ENCODE measurements at places on chromosomes 7 and 10.
A peak's percentile ranks its signal among the peaks of the same experiment; 100 is the strongest.

- DNase-seq: no peak
Measured at GRCh38 chr10:94292434-94293090, 70.2 kb downstream of the NOC3L start.

GRCh38 chr7:133253519-133253875, 619 bp downstream of the EXOC4 start:
- DNase-seq: no peak

DNA sequence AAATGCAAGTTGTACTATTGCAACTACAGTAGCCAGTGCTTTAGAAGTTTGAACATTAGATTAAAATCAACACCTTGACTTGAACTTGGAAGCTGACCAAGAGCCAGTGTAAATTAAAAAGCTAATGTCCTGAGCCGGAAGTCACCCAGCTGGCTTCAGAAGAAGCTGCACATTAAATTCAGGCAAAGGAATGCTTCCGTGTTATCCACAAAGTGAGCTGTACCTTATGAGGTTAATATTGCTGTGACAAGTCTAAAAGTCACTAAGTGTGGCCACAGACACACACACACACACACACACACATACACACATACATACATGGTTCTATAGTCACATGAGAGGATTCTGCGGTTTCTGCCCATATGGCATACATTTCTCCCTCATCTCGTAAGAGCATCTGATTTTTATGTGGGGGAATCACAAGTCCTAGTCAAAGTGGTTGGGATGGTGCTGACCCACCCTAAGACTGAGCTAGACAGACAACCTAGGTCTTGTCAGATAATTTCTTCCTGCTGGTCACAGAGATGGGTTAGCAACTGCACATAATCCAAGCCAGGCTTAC, 612.9 kb downstream of the SORCS1 start:
- no peak for DNase-seq

- peak; percentile 47 for DNase-seq
Measured at GRCh38 chr7:106367018-106367420, 82.2 kb upstream of the NAMPT start.

DNA sequence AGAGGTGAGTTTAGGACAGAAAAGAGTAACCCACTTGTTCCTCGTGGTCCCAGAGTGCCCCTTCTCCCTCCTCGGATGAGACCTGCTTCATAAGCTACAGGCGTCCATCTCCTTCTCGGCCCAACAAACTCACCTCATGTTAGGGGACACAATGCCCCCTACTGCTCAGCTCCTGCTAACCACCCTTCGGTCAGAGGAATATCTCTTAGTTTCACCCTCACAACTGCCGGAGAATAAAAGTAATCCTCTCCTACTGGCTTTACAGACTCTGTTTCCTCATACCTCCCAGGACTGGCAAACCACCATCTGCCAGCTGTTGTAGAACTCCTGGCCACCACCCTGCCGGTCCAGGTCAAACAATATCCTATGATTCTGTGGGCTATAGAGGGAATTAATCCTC, 3.2 kb downstream of the AKR1B15 start:
- DNase-seq: no peak

DNA sequence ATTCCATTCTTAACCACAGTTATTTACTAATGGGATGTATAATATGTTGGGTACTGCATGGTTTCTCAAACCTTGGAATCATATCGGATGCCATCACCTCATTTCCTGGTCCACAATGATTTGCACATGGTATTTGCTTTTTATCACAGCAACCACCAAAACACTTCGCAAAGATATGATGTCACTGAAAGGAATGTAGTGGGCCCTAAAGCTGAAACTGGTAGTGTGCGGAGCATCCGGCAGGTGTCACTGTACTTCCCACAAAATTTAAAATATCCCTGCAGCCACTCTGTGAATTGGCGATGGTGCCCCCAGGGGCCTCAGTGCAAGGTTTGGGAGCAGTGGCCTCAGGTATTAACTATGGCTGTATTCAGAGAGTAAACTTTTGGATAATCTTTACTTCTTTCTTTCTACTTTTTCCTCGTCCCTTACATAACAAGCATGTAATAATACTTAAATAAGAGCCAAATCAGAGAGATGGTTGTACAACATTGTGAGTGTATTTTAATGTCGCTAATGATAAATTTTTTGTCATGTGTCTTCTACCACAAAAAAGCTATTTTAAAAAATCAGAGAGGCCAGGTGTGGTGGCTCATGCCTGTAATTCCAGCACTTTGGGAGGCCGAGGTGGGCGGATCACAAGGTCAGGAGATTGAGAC, 66.2 kb downstream of the FAM241B start:
- DNase-seq: peak; percentile 33

- DNase-seq: no peak
Measured at GRCh38 chr10:16919121-16919982, 102.1 kb upstream of the RSU1 start.

GRCh38 chr7:107742678-107743566, 1.0 kb upstream of the CBLL1 start:
- peak; percentile 43 for DNase-seq

DNA sequence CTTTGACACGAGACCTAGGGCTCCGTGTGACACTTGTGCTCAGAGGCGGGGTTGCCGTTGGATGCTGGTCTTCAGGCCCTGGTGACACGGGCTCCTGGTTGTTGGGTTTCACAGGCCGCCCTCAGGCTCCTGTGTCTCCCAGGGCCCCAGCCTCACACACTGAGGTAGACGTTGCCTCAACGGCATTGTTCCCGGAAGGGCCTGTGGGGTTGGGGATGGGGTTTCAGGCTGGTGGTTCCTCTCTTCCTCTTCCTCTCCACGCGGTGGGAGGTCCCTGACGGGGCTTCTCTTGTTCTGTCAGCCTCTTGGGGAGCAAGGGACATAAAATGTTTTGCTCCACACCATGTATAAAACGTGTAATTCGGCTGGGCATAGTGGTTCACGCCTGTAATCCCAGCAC, 125.1 kb downstream of the TRRAP start:
- DNase-seq: no peak

DNA sequence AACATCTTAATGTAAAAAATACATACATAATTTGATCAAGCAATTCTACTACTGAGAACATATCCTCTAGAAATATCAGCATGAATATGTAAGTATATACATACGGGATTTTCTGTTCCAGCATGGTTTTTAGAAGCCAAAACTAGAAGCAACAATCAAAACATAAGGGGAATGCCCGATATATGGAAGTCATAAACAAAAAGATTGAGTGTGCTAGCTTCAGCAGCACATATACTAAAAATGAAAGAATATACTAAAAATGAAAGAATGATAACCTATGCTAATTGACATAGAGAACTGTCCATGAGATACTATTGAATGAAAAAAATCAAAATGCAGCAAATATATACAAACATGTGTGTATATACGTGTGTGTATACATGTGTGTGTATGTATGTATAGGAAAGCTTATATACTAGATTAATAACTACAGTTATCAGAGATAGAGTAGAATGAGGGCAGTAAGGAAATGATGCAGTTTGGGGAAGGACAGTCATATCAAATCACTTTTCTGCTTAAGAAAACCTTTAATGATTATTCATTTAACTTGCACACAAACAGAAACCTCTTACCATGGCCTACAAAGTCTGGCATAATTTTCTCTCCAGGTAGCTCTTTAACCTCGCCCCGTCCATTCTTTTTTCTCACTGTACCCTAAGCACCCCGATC, 72.9 kb downstream of the NPY start:
- DNase-seq: peak; percentile 9

GRCh38 chr7:47253650-47254080, 328.2 kb downstream of the TNS3 start:
- DNase-seq: peak; percentile 41

DNA sequence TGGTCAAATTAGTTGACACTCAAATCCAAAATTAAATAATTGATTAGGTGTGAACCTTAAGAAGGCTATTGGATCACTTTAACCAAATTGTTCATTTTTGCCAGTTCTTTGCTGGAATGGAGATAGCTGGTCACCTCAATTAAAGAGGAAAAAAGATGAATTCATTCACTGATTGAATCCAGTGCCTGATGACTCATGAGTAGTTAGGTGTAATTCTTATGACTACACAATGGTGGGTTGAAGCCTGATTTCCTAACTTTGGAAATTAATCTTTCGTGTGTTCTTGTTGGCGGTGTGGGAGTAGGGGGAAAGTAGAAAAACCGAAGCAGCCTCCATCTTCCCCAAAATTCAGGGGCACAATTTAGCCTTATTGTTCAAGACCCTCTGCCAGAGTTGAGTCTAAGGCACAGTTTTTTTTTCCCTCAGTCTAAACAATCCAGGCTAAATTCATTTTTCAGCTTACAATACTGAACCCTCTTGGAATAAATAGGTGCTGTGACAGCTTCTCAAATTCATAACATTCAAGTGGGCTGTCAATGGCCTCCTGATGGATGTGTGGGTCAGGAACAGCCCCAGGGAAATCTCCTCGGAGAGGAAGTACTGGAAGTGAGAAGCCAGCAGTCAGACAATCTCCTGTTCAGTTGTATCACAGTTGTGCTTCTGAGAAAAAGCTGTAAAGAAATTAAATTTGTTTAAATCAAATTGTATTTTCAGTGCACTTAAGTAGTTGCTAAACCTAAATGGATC, 356.6 kb downstream of the BBS9 start:
- no peak for DNase-seq

DNA sequence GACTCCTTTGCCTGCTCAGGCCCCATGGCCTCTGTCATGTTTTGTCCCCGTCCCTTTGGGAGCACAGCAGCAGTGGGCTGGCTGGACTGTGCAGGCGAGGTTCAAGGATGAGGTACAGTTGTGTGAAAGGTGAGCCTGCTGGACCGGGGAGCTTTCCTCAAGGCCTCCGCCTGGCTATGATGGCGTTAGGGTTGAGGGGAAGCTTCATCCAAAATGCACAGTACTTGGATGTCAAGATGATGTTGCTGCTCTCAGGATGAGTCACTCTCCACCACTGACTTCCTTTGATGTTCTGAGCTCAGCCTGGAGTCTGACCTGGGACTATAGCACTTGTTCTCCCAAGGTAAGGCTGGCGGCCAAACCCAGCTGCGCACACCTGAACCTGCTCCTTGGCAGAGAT, 152.7 kb upstream of the SHH start:
- no peak for DNase-seq

DNA sequence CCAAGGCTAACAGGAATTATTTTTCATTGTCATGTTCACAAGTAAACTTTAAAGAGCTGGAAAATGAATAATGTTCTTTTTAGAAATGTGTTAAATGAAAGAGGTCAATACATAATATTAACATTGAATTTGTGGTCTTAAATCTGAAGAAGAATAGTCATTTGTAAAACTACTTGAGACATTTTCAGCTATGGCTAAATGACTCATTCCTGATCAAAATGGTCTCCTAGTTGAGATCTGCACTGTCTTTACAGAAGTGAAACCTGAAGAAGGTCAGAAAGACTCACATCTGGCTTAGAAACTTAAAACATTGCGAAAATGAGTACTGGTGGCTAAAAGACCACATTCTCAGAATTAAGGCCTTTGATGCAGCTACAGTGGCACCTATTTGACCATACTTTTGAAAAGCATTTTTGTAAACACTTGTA, 5.9 kb downstream of the PIK3CG start:
- peak; percentile 82 for DNase-seq

DNA sequence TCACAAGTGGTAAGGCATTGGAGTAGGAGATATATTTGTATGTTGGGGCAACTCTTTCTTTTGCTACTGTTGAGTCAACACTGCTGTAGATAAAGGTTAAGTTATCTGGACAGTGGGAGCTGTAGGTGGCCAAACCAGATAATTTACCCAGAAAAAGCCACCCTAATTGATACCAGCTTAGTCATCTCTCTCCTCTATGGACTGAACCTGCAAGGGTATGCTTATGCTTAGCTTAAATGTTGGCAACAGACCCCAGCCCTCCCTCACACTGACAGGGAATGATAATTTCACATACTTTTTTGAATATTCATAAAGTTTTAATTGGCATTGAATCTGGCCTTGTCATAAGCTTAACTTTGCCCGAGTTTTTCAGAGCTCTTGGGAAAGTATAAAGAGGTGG, 66.3 kb downstream of the CREB5 start:
- no peak for DNase-seq

- no peak for DNase-seq
Measured at GRCh38 chr10:124849111-124849773, 47.6 kb downstream of the ABRAXAS2 start.

DNA sequence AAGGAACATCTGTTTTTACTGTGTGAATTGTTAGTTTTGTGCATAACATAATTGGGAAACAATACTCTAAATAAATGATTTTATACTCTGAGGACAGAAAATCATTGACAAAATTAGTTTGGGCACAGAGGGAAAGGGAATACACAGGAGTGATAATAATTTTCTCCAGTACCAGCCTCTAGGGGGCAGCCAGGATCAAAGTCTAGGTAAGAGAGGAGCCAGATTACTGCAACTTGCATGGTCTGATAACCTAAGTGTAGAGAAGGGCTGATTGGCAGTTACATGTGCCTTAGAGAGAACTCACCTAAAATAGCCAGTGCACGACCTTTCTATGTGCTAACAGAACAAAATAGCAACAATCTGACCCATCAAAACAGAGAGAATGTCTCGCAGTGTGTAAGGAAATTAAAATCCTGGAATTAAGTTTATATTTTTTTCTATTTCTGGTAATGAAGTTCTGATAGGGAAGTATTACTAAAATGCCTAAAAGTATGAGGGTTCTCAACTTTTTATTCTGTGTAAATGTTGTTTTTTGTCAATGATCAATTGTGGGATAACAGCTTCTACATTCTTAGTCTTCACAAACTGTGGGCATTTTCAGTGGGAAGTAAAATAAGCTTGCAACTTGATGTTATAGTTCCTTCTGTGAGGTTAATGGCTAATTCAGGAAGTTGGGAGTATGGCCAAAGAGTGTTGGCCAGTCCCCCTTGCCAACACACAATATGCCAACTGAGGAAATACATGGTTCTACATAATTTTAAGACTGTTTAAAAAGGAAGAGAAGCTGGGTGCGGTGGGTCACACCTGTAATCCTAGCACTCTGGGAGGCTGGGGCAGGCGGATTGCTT, 66.4 kb downstream of the EXOC6 start:
- peak; percentile 41 for DNase-seq

- DNase-seq: no peak
Measured at GRCh38 chr7:106537119-106537518, 123.8 kb downstream of the CCDC71L start.

DNA sequence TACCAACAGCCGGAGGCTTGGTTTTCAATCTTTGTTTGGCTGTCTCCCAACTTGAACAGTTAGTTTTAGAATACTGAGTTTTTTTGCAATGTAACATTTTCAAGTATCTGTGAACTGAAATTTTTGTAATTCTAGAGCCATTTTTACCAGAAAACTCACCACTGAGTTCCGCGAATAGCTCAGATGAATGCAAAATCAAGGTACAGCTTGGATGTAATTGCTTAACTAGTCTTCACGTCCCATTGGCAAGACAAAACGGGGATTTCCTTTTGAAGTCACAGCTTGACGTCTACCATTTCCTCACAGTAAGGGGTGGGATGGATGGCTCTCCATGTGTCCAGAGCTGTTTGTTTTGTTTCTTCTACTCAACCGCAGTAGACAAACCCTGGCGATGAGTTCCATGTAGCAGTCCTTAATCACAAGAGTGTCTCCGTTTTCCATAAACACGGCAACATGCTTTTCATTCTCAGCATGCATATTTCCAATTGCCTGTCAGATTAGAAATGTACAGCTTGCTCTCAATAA, 55.8 kb upstream of the FGFR2 start:
- DNase-seq: no peak
